Cortex of kidney (tissue), 1 donor: ENCODE measurements at places on chromosomes 1 and 21.

DNA sequence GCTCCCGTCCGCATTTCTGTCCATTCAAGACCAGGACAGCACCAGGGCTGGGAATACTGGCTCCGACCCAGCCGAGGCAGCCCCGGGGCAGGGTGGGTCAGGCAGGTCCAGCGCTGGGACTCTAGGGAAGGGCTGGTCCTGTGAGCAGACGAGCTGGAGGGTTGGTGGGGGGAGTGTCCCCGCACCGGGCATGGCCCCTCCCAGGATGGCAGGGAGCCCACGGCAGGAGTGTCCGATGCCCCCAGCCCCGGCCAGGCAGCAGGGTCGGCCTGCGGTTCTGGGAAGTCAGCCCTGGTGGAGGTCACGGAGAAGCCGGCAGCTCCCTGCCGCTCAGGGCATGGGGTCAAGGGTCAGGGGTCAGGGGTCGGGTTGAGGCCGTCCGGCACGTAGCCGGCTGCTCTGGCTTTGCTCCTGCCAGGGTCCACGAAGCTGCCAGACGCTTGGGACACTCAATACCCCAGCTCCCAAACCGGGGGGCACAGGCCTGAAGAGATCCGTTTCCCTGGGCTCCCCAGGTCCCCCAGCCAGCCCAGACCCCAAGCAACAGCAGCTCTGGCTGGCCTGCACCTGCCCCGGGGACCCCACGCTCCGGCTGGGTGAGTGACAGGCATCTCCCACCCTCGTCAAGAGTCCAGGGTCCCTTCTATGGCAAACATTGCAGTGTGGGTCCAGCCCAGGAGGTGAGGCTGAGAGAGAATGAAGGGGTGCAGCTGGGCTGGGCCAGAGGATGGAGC is 6.7 kb downstream of the C1QTNF12 start:
- DNase-seq = no peak

DNA sequence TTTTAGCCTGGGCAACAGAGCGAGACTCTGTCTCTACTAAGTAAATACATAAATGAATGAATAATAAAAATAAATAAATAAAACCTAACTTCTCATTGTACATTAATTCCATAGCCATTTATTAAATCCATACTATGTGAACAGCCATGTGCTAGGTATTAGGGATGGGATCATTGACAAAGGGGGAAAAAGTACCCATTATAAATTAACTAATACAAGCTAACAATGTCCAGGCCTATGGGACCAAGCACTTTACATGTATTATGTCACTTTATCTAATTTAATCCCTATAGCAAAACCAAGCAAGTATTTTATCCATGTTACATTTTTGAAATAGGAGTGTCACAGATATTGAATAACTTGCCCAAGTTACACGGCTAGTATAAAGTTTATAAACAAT is 2.6 kb upstream of the CDC7 start:
- no peak for DNase-seq

DNA sequence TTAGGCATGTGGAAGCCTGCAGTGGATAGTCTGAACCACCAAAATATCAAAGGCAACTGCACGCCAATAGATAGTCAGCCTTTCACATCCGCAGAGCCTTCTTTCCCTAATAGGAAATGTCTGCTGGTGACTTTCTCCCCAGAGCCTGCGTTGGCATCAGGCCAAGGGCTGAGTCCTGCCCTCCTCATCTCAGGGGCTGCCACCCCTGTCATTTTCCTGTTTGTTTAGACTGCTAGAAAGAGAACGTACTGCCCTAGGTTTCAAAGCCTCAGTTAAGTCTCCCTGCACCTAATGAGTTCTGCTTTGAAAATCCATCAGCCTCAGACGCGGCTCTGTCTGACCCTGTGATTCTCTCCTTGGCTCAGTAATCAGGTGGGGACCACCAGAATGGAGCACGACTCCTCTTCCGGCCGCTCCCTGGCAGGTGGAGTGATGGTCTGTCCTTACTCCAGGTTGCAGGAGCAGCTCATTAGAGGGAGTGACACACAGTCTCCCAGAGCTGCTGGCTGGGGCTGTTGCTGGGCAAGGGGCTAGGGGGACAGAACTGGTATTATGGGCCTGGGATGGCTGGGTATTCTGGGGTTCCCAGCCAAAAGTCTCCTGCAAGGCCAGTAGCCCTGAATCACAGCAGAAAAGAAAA is 27.3 kb downstream of the STUM start:
- no peak for DNase-seq

DNA sequence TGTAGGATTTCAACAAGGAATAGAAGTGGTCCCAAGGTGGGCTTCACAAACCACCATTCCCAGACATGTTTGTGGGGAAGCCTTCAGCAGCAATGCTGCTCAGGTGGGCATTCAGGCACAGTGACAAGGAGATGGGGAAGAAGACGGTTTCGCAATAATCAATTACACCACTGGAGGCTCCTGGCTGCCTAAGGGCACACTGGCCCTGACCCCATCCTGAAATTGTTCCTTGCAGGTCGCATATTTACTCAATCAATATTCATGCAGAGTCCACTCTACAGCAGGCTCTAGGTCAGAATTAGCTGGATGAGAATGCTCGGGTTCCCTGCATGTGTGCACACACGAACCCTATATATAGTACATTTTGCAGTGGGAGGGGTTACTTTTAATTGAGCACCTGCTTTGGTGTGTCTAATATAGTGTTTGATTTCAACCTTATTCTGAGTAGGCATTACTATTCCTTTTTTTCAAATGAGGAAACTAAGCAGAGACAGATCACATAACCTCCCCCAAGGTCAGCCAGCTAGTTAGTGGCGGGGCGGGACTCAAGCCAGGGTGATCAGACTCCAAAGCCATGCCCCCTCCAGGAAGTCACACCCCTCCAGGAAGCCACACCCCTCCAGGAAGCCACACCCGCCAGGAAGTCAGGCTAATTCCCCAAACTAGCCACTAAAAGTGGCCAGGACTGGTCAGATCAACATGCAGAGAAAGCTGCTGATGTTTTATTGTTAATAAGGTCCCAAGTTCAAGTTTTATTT is 106.5 kb downstream of the HLCS start:
- DNase-seq = no peak

DNA sequence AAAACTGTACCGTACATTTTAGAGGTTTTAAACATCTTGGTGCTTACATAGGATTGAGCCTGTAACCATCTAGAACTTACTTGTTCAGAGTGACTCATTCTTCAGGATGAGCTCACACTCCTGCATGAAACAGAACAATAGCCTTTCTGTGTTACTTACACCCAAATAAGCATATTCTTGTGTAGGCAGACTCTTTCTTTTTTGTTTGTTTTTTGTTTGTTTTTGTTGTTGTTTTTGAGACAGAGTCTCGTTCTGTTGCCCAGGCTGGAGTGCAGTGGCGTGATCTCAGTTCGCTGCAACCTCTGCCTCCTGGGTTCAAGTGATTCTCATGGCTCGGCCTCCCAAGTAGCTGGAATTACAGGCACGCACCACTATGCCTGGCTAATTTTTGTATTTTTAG is 3.8 kb upstream of the CA6 start:
- no peak for DNase-seq

DNA sequence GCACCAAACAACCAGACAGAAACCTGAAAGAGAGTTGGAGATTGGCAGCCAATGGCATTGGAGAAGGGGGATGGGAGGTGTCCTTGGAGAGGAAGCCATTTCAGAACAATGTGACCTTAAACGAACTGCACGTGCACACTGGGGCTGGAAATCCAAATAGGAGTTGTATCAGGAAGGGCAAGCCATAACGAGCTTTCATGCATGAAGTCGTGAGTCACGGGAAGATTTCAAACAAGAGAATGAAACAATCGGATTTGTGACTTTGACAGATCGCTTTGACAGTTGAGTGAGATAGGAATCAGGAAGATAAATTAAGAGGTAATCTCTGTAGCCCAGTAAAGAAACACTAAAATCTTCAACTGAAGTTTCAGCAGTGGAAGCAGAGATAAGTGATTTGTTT is 445.8 kb upstream of the ZP4 start:
- DNase-seq = no peak

DNA sequence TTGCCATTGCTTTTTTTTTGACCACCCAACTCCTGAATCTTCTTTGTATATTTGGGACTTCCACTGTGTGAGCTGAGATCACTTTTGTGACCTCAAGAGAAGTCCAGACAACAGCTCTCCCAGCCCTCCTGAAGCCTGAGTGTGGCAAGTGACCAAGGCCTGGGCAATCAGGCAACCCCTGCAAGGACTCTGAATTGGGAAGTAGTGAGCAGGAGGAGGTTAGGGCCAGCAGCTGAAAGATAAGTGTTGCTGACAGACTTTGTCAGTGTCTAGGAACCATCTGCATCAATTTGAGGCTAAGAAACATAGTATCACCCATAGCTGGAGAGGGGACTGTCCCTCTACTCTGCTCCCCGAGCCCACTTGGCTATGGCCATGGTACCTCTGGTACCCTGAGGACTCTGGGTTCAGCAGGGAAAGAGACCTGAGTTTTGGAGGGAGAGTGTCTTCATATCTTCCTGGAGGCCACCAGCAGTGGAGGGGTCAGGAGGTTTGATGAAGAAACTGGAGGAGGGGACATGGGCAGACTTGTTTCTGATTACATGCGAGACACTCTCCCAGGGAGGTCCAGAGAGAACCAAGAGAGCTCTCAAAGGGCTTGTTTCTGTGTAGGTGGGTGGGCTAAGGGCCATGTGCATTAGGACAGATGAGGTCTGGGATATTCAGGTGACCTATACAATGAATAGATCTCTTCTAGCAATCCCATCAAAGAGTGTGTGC is 147.0 kb upstream of the DNAH14 start:
- DNase-seq = no peak

GRCh38 chr1:27968692-27969091 is 8.9 kb downstream of the XKR8 start:
- no peak for DNase-seq
